ENCODE measurements at places on chromosomes 12 and 14. TPM values are rescaled to one million over a fixed set of nuclear protein-coding genes. Genes with fewer than 3 reads are reported as not detected.

DNA sequence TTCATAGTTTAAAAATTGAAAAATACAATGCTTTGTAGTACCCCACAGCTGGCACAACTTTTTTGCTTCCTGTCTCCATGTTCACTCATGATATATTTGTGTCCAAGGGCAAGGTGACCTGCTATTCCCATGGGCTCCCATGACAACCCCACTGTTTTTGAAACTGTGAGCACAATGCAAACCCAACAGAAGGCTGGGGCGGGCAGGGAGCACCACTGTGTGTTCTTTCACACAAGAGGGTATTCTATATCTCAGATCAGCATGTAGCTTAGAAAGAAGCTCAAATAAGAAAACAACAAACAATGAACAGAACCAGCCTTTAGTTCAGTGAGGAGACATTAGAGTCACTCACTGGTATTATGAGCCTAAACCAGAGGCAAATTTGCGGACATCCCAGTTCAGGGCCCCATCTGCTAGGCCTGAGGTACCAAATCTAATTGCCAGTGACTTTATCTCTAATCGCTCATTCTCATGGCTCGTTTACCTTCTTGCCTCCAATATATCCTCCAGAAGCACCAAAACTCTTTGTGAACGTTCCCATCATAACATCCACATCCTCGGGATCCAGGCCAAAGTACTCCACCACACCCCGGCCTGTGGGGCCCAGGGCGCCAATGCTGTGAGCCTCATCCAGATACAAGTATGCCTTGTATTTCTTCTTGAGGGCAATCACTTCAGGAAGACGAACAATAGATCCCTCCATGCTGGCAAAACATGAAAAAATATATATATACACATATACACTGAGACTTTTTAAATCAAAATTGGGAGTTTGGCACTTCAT, 56.4 kb upstream of the ISM2 start:
- H3K36me3 ChIP-seq: peaks cover 54% of the 10 kb centered on the region
- no peak for DNase-seq
- H3K27me3 ChIP-seq: no peaks in the 10 kb centered on the region
- no peak overlapping the region for H3K4me3 ChIP-seq

DNA sequence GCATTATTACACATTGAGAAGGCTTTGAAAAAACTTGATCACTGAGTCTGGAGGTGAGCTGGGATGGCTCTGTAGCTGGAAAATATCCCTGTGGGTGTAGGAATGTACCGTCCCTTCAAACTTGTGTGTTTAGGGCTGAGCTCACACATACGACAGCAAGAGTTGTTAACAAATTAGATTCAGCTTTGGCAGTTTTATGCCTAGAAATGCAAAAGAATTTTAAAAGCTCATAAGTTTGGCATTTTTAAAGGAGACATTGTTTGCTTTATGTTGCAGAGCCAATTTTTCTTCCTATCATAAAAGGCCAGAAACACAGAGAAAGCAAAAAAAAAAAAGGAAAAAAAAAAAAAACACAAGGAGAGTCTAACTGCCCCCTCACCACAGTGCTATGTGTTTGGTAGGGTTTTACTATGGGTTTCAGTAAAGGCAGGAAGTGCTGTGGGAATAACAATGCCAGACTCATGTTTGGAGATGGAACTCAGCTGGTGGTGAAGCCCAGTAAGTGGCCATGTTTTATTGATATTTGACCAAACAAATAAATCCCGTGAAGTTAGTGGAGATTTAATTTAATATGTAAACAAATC, 78.4 kb downstream of the DAD1 start:
- H3K27ac ChIP-seq: peak overlapping the region; percentile 21
- H3K4me3 ChIP-seq: no peak overlapping the region
- peaks cover 11% of the 10 kb centered on the region for H3K4me1 ChIP-seq
- H3K27me3 ChIP-seq: peaks cover 2% of the 10 kb centered on the region
- H3K36me3 ChIP-seq: no peaks in the 10 kb centered on the region

DNA sequence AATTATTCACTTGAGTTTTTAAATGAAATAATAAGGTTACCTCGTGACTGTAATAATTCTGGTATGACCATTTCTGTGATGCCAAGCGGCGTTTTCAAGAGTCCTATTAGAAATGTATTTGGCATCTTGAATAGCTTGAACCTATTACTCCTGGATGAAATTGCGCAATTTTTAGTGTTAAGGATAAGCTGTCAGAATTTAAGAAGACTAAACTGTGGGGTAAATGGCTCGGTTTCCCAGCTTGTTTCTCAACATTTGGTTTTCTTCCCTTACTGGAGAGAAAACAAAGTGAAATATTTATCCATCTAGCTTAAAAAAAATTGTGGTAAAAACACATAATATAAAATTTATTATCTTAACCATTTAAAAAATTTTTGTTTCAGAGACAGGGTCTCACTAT, 26.8 kb downstream of the PCNX1 start:
- no peaks in the 10 kb centered on the region for H3K36me3 ChIP-seq
- no peaks in the 10 kb centered on the region for H3K27me3 ChIP-seq
- H3K27ac ChIP-seq: peak overlapping the region; percentile 69
- H3K4me1 ChIP-seq: peaks cover 18% of the 10 kb centered on the region
- no peak overlapping the region for H3K4me3 ChIP-seq

DNA sequence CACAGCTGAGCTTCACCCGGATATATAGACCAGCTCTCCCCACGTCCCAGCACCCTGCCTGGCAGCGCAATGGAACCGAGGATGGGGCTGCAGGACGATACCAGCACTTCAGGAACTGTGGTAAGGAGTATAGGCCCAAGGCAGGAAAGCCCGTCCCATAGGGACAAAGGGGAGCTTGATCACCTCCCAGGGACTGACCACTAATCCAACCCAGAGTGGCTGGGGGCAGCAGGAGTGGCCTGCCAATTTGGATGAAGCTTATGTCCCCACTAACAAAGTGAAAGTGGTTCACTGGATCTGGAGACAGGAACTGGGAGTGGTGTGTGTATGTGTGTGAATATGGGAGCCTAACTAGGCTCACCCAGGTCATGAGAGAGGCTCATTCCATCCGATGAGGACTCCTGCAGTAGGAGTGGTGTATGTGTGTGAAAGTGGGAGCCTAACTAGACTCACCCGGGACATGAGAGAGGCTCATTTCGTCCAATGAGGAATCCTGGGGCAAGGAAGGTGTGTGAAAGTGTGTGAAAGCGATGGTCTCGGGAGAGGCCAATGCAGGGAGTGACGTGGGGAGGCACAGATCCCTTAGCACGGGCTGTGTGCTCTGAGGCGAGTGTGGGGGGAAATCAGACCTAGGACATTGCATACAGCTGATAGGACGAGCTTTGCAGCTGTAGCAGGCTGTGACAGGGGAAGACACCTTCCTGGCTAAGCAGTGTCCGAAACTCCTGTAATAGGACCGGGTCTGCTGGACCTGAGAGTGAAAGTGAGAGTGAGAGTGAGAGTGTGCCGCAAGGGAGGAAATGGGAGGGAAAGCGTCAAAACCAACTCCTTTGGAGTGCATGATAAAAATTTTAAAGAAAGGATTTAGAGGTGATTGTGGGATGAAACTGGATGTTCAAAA, 25.7 kb downstream of the KLRK1 start:
- H3K36me3 ChIP-seq: no peaks in the 10 kb centered on the region
- H3K4me3 ChIP-seq: peak overlapping the region; percentile 77
- DNase-seq: no peak

GRCh38 chr12:72075401-72075800, 136.8 kb downstream of the TPH2 start:
- no peak overlapping the region for H3K4me3 ChIP-seq
- no peak for DNase-seq
- no peaks in the 10 kb centered on the region for H3K36me3 ChIP-seq
- H3K27ac ChIP-seq: no peak overlapping the region
- no peaks in the 10 kb centered on the region for H3K27me3 ChIP-seq

GRCh38 chr14:43894534-43894933, 612.5 kb downstream of the FSCB start:
- H3K27me3 ChIP-seq: no peaks in the 10 kb centered on the region
- H3K27ac ChIP-seq: no peak overlapping the region
- H3K36me3 ChIP-seq: no peaks in the 10 kb centered on the region

DNA sequence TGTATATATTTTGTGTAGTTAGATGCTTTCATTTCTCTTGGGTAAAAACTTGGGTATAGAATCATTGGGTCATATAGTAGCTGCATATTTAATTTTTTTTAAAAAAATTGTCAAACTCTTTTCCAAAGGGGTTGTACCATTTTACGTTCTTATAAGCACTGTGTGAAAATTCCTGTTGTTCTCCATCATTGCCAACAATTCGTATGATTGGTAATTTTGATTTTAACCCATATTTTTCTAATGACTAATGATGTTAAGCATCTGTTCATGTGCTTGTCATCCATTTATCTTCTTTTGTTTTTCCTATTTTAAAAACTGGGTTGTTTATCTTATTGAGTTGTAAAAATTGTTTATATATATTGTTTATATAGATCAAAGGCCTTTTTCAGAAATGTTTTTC, 77.4 kb downstream of the OTOGL start:
- DNase-seq: no peak
- H3K27ac ChIP-seq: no peak overlapping the region
- no peaks in the 10 kb centered on the region for H3K27me3 ChIP-seq
- H3K4me1 ChIP-seq: no peaks in the 10 kb centered on the region
- no peak overlapping the region for H3K4me3 ChIP-seq

DNA sequence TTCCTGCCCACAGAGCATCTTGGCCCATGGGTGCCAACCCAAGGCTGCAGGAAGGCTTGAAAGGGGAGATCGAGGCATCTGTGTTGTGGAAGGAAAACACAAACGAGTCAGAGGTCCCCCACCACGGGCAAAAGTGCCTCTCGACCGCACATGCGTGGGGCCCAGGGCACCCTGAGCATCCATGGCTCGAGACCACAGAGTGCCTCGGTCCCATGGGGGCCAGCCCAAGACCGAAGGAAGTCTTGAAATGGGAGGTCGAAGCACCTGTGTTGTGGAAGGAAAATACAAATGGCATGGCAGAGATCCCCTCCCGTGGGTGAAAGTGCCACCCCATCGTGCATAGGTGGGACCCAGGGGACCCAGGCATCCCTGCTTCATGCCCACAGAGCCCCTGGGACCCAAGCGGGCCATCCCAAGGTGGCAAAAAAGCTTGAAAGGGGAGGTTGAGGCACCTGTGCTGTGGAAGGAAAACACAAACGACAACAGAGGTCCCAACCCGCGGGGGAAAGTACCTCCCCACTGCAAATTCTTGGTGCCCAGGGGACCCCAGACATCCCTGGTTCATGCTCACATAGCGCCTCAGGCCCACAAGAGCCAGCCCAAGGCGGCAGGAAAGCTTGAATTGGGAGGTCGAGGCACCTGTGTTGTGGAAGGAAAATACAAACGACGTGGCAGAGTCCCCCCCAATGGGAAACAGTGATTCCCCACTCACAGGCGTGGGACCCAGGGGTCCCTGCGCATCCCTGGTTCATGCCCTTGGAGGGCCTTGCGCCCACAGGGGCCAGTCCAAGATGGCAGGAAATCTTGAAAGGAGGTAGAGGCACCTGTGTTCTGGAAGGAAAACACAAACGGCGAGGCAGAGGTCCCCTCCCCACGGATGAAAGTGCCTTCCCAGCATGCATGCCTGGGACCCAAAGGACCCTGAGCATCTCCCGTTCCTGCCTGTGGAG, 373.0 kb downstream of the ALG10 start:
- peak; percentile 64 for DNase-seq
- no peak overlapping the region for H3K27ac ChIP-seq
- no peaks in the 10 kb centered on the region for H3K4me1 ChIP-seq
- no peak overlapping the region for H3K4me3 ChIP-seq
- H3K27me3 ChIP-seq: no peaks in the 10 kb centered on the region

DNA sequence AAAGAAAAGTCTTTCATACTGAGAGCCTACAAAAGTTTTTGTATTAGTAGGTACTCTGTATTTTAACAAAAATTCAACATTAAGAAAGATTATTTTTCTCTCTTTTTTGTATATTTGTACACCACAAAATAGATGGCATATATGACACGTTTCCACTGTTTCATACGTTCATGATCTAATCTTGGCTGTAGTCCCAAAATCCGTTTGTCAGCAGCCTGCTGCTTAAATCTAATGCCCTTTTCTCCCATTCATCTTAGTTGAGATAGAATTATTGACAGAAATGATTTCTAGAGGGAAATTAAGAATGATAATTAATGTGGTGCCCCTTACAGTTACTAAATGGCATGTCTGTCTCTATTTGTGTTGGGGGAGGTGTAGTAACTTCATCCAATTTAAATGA, 140.7 kb upstream of the NOVA1 start:
- no peaks in the 10 kb centered on the region for H3K27me3 ChIP-seq
- no peak overlapping the region for H3K4me3 ChIP-seq
- DNase-seq: no peak
- H3K36me3 ChIP-seq: no peaks in the 10 kb centered on the region
- no peaks in the 10 kb centered on the region for H3K4me1 ChIP-seq

GRCh38 chr12:116266631-116267349, 10.7 kb downstream of the MED13L start:
- H3K4me3 ChIP-seq: no peak overlapping the region
- no peak overlapping the region for H3K27ac ChIP-seq

- no peaks in the 10 kb centered on the region for H3K4me1 ChIP-seq
- no peaks in the 10 kb centered on the region for H3K36me3 ChIP-seq
- no peak overlapping the region for H3K27ac ChIP-seq
- H3K4me3 ChIP-seq: no peak overlapping the region
- H3K27me3 ChIP-seq: no peaks in the 10 kb centered on the region
Observed at GRCh38 chr14:22232486-22232885, 356.5 kb downstream of the DAD1 start.

GRCh38 chr14:103292426-103293374, 41.3 kb upstream of the EIF5 start:
- H3K4me3 ChIP-seq: no peak overlapping the region
- H3K36me3 ChIP-seq: no peaks in the 10 kb centered on the region
- peak; percentile 96 for DNase-seq
- no peak overlapping the region for H3K27ac ChIP-seq

DNA sequence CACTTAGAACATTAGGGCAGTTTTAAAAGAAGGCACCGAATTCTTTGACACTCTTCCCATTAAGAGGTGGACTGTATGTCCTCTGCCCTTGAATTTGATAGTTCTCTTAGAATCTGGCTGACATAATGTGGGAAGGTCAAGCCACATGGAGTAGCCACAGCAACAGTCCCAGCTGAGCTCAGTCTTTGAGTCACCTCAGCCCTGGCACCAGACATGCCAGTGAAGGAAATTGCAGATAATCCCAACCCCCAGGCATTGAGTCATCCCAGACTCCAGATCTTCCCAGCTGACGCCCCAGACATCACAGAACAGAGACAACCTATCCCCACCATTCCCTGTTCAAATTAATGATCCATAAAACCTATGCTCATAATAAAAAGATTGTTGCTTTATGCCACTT, 83.4 kb downstream of the GTF2A1 start:
- no peaks in the 10 kb centered on the region for H3K36me3 ChIP-seq
- peaks cover 9% of the 10 kb centered on the region for H3K4me1 ChIP-seq
- H3K27me3 ChIP-seq: peaks cover 4% of the 10 kb centered on the region
- no peak overlapping the region for H3K4me3 ChIP-seq

FGF6 gene
- not detected for total RNA-seq

SCNN1A gene
- total RNA-seq: 0.36 TPM

KRT6A gene
- total RNA-seq: under 0.01 TPM
